ENCODE measurements at places on chromosomes 1 and 21.

- no peak for DNase-seq
Observed at GRCh38 chr1:219621047-219621786, 8.3 kb upstream of the ZC3H11B start.

- DNase-seq, result no peak
Observed at GRCh38 chr1:179026813-179027669, 1.3 kb downstream of the FAM20B start.

DNA sequence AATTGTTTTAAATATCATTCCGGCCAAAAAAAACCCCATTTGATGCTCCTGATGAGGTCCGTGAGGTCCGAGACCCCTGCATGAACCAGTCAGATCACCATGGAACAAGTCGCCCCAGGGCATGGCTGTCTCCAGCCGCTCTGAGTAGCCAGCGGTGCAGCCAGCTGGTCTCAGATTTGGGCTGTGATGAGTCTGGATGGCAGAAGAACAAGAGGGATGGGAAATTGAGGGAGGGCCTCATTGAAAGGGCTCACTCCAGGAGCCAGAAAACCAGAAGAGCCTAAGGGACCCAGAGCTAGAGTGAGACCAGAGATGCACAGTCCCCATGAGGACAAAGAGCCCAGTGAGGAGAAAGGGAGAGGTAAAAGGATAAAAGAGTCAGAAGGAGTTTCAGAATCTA is 174.0 kb downstream of the TOMM20 start:
- no peak for DNase-seq

GRCh38 chr1:33275195-33275594 is 18.9 kb downstream of the ZNF362 start:
- no peak for DNase-seq

GRCh38 chr1:56199956-56200355 is 379.4 kb downstream of the PLPP3 start:
- DNase-seq, result no peak

All from activated T-helper 1 cell treated with anti-CD3 and anti-CD28 coated beads, Interleukin-2, amount 50 U/mL, for 16 hours (primary cell).